ENCODE measurements at places on chromosomes 7 and 10.

DNA sequence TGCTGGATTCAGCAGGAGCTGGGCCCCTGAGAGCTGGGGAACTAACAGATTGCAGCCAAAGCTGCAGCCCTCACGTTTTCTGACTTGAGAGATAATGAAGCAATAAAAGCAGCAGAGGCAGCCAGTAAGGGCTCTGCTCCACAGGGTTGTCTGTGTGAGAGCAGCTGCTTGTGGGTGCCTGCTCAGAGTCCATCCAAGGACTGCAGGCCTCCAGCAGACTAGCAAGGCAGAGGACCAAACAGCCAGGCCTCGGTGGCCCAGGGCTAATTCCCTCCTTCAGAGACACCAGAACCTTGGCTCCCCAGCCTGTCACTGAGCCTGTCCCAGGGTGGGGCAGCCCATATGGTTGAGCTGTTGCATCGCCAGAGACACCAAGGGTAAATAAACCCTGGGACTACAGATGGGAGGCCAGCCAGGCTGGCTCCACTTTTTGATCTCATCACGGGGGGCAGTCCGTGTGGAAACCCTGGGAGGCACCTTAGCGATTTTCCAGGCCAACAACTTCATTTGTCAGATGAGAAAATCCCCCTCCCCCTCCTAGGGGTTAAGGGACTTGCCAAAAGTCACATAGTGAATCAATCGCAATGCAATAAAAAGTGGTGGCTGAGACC lies 229.2 kb downstream of the WDR11 start:
- no peak for DNase-seq

DNA sequence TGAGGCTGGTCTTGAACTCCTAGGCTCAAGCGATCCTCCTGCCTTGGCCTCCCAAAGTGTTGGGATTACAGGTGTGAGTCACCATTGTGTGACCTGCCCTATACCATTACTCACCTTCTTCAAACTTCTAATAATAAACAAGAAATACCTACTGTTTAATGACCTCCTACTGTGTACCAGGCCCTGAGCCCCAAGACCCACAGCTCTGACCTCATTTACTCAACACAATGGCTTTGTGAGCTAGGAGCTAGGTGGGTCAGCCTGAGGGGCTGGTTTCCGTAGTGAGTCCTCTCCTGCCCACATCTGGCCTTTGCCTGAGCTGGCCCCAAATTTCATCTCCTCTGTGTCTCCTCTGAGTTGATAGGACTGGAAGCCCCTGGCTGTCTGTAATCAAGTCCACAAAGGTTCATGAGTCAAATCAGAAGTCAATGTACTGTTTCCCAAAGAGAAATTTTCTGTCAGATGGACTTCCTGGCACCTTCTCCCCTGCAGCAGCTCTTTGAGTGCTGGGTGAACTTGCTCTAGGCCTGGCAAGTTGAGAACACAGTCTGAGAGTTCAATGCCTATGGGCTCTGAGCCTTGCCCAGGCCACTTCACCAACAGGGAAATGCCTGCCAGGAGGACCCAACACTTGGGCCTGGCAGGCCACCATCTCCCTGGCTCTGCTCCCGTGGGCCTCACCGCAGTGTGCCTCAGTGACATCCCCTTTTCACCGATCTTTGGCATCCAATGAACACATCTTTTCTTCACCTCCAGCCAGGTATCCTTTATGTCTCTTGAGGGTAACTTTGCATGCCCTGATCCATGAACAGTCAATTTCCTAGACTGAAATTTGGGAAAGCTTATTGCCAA lies 24.0 kb downstream of the NEURL1 start:
- no peak for DNase-seq

DNA sequence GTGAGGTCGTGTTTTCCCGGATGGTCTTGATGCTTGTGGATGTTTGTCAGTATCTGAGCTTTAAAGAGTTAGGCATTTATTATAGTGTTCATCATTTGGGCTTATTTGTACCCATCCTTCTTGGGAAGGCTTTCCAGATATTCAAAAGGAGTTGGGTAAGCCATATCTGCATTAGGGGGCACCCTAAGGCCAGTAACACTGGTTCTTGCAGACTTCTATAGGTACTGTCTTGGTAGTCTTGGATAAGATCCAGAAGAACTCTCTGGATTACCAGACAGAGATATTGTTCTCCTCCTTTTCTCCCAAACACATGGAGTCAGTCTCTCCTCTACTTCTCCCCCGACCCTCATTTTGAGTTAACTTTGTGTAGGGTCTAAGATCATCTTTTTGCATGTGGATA lies 92.8 kb downstream of the SDK1 start:
- DNase-seq: no peak

DNA sequence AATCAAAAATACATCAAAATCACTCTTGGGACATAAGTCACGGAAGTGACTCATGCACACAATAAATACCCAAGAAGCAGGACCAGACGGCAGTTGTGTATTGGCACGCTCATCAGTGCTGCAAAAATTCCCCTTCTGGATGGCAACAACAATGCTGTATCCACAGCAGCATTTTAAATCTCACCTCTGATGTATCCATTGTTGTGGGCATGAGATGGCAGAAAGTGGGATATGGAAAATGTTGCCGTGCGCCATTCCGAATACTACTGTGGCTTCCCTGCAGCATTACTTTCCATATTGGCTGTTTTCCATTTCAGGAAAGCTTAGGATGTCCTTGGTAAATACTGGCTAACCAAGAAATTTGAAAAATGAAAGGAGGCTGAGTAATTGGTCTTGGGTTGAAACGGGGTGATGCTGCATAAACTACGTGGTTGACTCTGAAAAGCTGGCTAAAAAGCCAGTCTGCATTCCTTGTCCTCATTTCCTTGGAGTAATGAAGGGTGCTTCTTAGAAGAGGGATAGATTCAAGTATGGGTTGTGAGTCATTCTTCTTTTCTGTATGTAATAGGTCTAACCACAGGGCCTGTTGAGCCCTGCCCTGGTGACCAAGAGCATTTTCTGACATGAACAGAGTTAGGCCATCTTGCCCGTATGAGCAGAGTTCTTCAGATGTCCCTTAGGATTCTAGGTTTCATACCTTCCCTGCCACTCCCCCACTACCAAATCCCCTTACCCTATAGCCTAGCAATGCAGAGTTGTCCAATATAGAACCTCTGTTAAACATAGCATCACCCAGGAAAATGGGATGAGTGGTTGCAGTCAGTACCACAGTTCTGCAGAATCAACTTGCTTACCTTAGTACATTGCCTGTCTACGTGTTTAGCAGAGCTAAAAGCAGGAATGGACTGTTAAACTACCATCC lies 36.3 kb upstream of the TOMM7 start:
- no peak for DNase-seq

DNA sequence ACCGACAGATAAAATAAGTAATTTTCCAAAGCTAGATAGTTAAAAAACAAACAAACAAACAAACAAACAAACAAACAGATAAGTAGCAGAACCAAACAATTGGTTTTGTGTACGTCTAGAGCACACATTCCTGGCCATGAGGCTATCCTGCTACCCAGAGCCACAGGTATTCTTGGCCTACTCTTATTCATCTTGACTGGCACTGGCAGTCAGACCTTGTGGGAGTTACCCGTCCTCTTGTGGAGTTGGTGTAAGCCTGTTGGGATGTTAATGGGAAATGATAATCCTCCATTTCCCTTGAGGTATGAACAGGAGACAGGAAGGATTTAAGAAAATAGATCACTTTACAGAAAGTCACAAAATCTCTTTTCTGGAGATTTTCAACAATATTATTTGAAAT lies 142.4 kb upstream of the MEOX2 start:
- DNase-seq: no peak

DNA sequence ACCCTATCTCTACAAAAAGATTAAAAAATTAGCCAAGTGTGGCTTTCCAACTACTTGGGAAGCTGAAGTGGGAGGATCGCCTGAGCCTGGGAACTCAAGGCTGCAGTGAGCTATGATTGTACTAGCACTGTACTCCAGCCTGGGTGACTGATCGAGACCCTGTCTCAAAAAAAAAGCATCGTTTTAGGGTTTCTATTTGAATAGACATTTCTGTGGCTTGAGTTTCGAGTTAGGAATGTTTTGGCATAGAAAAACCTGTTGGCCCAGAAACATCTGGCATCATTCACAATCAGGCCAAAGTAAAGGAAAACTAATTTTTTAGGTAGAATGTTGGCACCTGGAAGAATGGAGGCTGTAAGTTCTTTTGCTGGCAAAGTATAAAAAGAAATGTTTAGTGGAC lies 72.4 kb downstream of the AUTS2 start:
- no peak for DNase-seq

DNA sequence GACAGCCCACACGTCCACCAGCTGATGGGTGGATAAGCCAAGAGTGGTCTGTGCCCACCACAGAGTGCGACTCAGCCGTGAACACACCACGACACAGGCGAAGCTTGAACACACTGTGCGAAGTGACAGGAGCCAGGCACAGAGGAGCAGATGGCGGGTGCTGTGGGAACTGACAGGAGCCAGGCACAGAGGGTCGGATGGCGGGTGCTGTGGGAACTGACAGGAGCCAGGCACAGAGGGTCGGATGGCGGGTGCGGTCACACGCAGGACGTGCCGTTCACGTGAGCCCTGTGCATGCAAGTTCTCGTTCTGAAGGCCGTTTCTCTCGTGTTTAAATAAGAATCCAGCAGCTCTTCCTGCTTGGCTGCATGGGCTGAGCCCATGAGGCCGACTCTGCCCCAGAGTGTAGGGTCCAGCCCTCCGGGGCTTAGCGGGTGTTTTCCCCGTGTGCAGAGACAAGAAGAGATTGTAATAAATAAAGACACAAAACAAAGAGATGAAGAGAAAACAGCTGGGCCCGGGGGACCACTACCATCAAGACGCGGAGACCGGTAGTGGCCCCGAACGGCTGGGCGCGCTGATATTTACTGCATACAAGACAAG lies 5.9 kb upstream of the ADAP1 start:
- no peak for DNase-seq

DNA sequence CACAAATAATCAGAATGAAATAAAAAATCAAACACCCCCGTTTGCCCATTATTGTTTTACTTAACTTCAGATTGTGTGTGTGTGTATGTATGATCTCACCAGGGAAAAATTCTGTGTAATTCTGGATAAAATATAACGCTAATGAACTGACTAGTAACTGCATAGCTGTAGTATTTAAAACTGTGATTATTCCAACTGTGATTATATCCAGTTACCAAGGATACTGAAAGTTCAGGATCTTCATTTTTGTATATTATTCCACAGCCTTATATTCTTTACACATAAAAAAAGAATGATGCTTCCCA lies 2.9 kb downstream of the TWIST1 start:
- DNase-seq: no peak

DNA sequence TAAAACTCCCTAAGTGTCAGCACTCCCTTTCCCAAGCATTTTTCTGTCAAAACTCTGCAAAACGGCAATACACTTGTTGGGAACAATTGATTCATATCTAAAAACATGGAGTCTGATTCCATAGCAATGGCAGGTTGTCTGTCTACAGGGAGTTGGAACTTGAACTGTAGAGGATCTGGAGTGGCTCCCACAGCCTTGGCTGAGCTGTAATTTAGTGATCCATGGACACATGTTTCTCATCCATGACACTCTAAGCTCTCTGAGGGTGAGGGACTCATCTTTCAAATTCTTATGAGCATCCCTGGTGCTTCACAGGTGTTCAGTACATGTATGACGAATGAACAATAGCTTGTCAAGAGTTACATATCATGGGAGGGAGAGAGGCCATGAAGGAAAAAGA lies 466.1 kb downstream of the GRID1 start:
- DNase-seq: no peak

All from cortex of kidney (tissue), 1 donor.